ENCODE measurements at places on chromosomes 6 and 20.

GRCh38 chr6:26214803-26215584, 127.8 kb downstream of the HFE start:
- no peak for DNase-seq

GRCh38 chr6:108946695-108947094, 98.5 kb downstream of the ARMC2 start:
- peak; percentile 42 for DNase-seq

DNA sequence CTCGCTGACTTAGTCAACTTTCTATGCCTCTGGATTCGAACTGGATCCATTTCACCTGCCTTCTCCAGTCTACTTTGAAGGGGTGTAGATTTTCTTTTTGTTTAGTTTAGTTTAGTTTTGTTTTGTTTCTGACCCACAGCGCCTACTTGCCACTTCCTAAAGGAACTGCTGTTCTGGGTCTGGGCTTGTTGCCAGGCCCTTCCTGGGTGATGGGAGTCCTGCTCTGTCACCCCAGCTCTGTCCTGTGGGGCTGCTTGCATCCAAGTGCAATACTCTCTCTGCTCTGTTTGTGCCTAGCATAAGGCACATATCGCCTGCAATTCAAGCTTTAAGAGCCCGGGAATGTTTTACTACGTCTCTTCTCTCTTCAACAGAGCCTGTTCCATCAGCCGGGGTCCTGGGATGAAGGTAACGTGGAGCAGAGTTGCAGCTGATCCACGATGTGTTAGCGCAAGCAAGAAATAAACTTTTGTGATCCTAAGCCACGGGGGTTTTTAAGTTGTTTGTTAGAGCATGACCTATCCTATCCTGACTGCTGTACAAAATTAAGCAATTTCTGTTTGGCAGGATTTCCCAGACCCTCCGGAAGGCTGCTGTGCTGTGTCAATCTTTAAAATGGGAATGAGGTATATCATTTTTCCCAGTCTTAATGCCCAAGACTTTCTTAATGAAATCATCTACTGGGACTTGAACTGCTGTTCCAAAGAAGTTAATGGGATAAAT, 30.9 kb upstream of the TAGAP start:
- no peak for DNase-seq

DNA sequence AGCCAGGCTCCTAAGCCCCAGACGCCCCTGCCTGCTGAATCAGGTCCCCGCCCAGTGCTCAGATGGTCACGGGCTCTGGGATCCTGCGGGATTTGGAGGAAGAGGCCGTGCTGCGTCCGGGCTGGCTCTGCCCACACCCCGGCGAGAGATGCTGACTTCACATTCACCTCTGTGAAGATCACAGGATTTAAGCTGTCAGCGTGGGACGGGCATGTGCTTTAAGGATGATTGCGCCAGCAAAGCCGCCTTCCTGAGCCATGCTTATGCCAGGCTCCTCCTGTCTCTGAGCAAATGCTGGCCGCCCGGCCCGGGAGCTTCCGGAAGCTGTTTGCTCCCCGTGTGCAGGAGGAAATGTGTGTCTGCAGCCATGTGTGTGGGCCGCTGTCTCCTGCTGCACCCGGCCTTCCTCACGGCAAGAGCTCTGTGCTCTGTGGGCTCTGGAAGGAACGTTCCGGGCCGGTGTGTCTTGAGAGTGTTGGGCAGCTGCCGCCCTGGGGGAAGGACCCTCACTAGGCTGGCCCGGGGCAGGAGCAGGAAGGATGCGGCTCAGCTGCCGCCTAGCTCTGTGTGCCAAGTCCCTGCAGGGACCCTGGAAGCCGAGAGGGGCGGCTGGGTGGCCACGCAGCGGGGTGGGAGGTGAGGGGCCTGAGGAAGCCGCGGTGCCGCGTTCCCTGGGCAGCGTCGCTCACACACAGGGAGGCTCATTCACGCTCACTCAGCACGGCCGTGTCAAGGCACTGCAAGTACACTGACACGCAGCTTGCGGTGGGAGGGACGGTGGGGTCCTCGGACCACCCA, 19.0 kb upstream of the BHLHE23 start:
- no peak for DNase-seq

DNA sequence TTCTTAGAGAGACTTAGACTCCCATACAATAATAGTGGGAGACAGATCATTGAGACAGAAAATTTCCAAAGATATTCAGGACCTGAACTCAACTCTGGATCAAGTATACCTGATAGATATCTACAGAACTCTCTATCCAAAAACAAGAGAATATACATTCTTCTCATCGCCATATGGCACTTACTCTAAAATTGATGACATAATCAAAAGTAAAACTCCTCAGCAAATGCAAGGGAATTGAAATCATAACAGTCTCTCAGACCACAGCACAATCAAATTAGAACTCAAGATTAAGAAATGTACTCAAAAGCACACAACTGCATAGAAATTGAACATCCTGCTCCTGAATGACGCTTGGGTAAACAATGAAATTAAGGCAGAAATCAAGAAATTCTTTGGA, 28.7 kb downstream of the PERP start:
- DNase-seq: no peak

GRCh38 chr20:51450221-51450712, 92.3 kb downstream of the NFATC2 start:
- DNase-seq: no peak

DNA sequence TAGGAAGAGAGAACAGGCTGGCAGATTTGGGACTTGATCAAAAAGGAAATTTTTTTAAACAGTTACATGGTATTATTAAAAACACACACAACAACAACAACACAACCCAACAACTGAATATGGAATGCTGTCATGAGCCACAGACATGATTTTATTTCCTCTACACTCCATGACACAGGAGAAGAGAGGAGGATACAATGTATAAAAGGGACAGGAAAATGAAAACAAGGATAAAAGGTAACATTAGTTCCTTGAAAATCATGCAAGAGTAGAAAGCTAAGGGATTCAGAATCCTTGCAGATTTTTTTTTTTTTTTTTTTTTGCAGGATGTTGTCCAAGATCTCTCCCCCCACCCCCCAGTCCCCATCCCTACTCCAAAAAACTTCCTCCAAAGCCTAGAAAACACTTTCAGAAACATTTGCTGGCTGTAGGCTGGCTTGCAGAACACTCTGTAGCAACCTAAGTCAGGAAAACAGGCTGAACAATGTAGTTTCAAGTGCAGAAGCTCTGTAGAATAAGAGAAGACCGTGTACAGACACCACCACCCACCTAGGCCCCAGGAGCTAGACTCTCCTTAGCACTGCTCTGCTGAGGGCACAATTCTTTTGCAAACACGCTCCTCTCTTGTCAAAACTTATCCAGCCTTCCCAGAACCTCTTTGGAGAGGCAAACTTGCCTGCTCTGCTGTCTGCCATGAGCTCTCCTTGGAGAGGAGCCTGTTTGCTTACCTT, 845 bp downstream of the ZMYND8 start:
- DNase-seq: peak; percentile 15
